ENCODE measurements at places on chromosomes 7 and 10. TPM values are rescaled to one million over a fixed set of nuclear protein-coding genes. Genes with fewer than 3 reads are reported as not detected.

GRCh38 chr7:32206987-32207386, 136.8 kb upstream of the PDE1C start:
- H3K4me3 ChIP-seq, result no peak overlapping the region
- peaks cover 4% of the 10 kb centered on the region for H3K27me3 ChIP-seq
- H3K27ac ChIP-seq, result no peak overlapping the region
- DNase-seq, result no peak
- no peaks in the 10 kb centered on the region for H3K36me3 ChIP-seq

TAS2R41 gene
- not detected for polyA plus RNA-seq

- peak overlapping the region; percentile 14 for H3K27ac ChIP-seq
- no peaks in the 10 kb centered on the region for H3K27me3 ChIP-seq
These were observed 146.2 kb downstream of the AHR start for GRCh38 chr7:17444673-17445072.

DNA sequence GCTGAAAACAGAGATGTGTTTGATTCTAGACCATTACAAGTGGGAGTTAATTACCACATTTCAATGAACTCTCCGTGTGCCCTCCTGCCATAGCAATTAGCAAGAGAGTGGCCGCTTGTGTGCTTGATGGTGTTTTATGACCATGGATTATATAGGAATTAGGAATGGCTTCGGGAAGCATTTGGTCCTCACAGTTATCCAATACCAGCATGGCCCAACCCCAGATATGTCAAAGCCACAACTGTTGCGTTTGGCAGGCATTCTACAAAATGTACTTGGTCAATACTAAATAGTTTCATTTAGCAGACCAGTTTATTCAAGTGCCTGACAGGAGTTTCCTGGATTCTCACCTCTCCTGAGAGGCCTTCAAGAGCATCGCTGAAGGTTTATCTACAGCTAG, 509.0 kb upstream of the GALNT17 start:
- H3K27me3 ChIP-seq, result no peaks in the 10 kb centered on the region
- no peaks in the 10 kb centered on the region for H3K4me1 ChIP-seq
- H3K27ac ChIP-seq, result no peak overlapping the region
- H3K4me3 ChIP-seq, result no peak overlapping the region

OR2A14 gene
- not detected for polyA plus RNA-seq

DNA sequence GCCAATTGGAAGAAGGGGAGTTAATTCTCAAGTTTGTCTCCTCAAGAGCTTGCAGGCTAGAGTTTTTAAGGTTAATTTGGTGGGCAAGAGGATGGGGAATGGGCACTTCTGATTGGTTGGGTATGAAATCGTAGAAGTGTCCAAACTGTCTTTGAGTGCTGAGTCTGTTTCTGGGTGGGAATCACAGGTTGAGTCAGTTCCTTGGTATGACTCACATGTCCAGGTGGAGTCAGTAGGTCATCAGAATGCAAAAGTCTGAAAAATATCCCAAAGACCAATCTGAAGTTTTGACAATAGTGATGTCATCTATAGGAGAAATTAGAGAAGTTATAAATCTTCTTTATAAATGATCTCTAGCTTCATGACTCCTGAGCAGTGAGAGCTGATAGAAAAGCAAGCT, 1252.2 kb downstream of the REEP3 start:
- H3K4me1 ChIP-seq, result no peaks in the 10 kb centered on the region
- H3K36me3 ChIP-seq, result no peaks in the 10 kb centered on the region
- H3K4me3 ChIP-seq, result no peak overlapping the region
- H3K27me3 ChIP-seq, result no peaks in the 10 kb centered on the region
- H3K27ac ChIP-seq, result no peak overlapping the region

PLXNA4 gene
- polyA plus RNA-seq, result 0.15 TPM

- H3K36me3 ChIP-seq, result no peaks in the 10 kb centered on the region
- H3K27ac ChIP-seq, result no peak overlapping the region
- H3K27me3 ChIP-seq, result no peaks in the 10 kb centered on the region
- DNase-seq, result no peak
- no peak overlapping the region for H3K4me3 ChIP-seq
These were observed 124.9 kb downstream of the OAT start for GRCh38 chr10:124293616-124294449.

GRCh38 chr7:105268056-105268455, 120.7 kb downstream of the SRPK2 start:
- H3K4me3 ChIP-seq, result peak overlapping the region; percentile 40
- no peaks in the 10 kb centered on the region for H3K36me3 ChIP-seq
- peak overlapping the region; percentile 74 for H3K27ac ChIP-seq
- H3K4me1 ChIP-seq, result peaks cover 7% of the 10 kb centered on the region
- peak; percentile 32 for DNase-seq

GRCh38 chr10:78211561-78212051, 177.9 kb downstream of the RPS24 start:
- H3K27me3 ChIP-seq, result no peaks in the 10 kb centered on the region
- no peaks in the 10 kb centered on the region for H3K36me3 ChIP-seq
- peak; percentile 75 for DNase-seq
- peak overlapping the region; percentile 30 for H3K27ac ChIP-seq
- H3K4me1 ChIP-seq, result peaks cover 10% of the 10 kb centered on the region

DNA sequence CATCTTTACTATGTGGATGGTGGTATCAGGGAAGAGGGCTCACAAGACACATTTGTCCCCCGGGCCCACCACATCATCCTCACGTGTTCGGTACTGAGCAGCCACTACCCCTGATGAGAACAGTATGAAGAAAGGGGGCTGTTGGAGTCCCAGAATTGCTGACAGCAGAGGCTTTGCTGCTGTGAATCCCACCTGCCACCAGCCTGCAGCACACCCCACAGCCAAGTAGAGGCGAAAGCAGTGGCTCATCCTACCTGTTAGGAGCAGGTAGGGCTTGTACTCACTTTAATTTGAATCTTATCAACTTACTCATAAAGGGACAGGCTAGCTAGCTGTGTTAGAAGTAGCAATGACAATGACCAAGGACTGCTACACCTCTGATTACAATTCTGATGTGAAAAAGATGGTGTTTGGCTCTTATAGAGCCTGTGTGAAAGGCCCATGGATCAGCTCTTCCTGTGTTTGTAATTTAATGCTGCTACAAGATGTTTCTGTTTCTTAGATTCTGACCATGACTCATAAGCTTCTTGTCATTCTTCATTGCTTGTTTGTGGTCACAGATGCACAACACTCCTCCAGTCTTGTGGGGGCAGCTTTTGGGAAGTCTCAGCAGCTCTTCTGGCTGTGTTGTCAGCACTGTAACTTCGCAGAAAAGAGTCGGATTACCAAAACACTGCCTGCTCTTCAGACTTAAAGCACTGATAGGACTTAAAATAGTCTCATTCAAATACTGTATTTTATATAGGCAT, 9.1 kb upstream of the CSGALNACT2 start:
- no peaks in the 10 kb centered on the region for H3K36me3 ChIP-seq
- H3K4me3 ChIP-seq, result no peak overlapping the region
- DNase-seq, result peak; percentile 22

DNA sequence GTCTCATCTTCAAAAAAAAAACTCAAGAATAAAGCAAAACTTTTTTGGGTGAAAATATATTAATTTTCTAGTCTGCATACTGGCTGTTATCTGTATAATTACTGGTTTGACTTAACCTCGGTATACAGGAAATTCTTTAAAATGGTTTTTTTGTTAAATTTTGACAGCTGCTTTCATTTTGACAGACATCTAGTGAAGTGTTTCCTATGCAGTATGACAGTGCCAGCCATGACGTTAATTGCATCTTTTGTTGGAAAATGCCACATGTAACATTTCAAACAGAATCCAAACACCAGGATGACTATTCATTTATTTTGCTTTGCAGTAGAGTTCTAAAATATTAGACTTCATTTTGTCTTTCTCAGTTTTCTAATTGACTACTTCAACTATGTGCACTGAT, 460.4 kb downstream of the NXPH1 start:
- no peaks in the 10 kb centered on the region for H3K4me1 ChIP-seq
- DNase-seq, result no peak
- H3K27ac ChIP-seq, result no peak overlapping the region
- H3K36me3 ChIP-seq, result no peaks in the 10 kb centered on the region

DNA sequence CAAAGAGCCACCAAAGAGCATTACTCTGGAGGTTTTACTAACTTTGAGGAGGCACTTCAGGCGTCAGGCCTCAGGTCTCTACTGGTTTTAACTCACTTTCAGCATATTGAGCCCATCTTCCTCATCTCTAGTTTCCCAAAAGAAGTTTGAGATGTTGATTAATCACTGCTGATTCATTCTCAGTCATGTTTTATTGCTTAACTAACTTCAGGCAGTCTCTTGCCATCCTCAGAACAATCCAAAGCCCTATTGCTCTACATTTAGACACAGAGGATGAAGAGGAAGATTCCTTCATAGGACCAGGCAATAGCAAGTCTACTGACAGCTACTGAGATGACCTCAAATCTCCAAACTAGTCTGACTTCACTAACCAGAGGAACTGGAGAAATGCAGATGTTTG, 39.1 kb upstream of the BET1 start:
- no peak overlapping the region for H3K4me3 ChIP-seq
- H3K27me3 ChIP-seq, result no peaks in the 10 kb centered on the region
- no peaks in the 10 kb centered on the region for H3K4me1 ChIP-seq
- no peak overlapping the region for H3K27ac ChIP-seq
- H3K36me3 ChIP-seq, result no peaks in the 10 kb centered on the region

- H3K4me1 ChIP-seq, result peaks cover 27% of the 10 kb centered on the region
- no peak for DNase-seq
- H3K4me3 ChIP-seq, result no peak overlapping the region
- no peaks in the 10 kb centered on the region for H3K36me3 ChIP-seq
- H3K27ac ChIP-seq, result no peak overlapping the region
These were observed 186.2 kb downstream of the LRMDA start for GRCh38 chr10:75617485-75618155.

DNA sequence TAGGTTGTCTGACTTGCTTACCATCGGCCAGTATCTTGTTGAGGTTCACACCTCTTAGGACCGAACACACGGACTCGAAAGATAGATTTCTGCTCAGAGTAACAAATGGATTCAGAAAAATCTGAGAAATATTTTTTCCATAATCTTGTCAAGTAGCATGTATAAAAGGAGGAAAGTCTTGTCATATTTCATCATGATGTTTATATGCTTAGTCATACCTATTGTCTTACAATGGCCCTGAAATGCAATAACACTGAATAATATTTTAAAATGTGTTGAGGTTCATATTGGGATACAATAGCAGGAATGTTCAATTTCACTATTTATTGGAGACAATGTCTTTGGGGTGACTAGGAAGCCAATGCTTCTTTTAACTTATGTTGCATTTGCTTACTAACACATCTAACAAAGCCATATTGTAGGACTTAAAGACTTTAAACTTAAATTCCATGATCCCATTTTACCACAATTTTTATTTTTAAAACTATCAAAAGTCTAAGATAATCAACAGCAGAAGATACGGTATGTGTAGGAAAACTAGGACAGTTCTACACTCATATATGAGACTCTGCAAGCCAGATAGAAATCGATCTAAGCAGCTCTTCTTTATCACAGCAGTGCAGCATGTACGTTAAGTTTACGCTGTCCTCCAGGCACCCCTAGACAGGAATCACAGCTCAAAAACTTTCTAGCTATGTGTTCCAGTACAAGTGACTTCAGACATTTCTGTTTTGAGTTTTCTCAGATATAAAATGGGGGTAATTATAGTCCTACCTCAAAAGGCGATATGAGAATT, 135.7 kb upstream of the CAV2 start:
- DNase-seq, result no peak
- no peak overlapping the region for H3K4me3 ChIP-seq
- no peaks in the 10 kb centered on the region for H3K36me3 ChIP-seq
- H3K27me3 ChIP-seq, result no peaks in the 10 kb centered on the region

DNA sequence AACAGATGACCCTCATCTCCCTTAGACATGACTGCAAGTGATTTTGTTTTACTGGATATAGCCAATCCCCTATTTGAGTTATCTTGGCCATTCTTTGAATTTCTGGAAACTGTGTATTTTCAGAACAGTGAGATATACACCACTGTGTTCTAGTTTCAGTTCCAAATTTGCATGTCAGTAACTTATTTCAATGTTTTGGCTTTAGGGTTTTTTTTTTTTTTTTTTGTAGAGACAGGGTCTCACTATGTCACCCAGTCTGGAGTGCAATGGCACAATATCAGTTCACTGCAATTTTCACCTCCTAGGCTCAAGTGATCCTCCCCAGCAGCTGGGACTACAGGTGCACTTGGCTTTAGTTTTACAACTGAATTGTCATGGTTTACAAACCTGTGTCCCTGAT, 67.2 kb downstream of the ATAD1 start:
- DNase-seq, result no peak
- no peak overlapping the region for H3K27ac ChIP-seq
- H3K36me3 ChIP-seq, result peaks cover 22% of the 10 kb centered on the region
- H3K4me3 ChIP-seq, result no peak overlapping the region
- no peaks in the 10 kb centered on the region for H3K27me3 ChIP-seq

DNA sequence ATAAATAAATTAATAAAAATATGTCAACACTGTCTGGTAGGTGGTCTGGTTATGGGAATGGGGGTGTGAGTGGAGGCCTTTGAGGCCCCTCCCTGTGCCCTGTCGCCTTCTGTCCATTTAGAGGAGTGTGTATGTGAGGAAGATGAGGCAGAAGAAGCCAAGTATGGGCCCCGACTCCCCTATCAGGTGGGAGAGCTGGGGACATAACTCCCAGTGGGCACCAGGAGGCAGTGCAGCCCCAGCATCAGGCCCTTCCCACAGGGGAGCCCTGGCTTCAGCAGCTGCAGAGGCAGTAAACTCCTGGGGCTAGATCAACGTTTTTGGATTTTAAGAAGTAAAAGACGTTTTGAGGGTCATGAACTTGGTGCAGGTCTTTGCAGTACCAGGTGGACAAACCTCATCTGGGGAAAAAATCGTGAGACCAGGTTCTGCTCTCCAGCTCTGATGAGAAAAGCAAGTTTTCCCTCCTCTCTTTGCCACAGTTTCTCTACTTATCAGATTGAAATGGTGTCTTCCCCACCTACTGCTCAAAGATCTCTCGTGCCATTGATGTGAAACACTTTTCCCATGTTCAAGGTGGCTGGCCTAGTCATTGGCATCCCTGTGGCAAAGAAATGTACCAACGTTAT, 167.8 kb upstream of the EEPD1 start:
- H3K27me3 ChIP-seq, result no peaks in the 10 kb centered on the region
- no peak overlapping the region for H3K27ac ChIP-seq
- no peak overlapping the region for H3K4me3 ChIP-seq
- DNase-seq, result peak; percentile 87

DNA sequence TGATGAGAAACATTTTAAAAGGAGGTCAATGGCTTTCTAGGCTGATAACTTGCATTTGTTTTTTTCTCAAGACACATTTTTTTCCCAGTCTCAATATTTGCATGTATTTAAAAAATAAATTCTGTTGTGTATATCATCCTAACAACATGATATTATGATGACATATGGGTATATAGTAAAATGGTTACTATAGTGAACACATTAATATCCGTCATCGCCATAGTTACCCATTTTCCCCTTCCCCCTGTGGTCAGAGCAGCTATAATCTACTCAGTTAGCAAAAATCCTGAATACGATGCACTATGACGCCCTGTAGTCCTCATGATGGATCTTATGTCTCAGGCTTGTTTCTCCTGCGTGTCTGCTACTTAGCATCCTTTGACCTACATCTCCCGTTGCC, 60.9 kb upstream of the ZPBP start:
- no peaks in the 10 kb centered on the region for H3K36me3 ChIP-seq
- no peak overlapping the region for H3K27ac ChIP-seq
- no peaks in the 10 kb centered on the region for H3K4me1 ChIP-seq
- DNase-seq, result no peak
- no peaks in the 10 kb centered on the region for H3K27me3 ChIP-seq

CYP51A1 gene
- 20.1 TPM for polyA plus RNA-seq

ZNF365 gene
- 0.40 TPM for polyA plus RNA-seq

Data from stomach (tissue), 19 donors.